ENCODE measurements at places on chromosomes 3 and 15.
A peak's percentile ranks its signal among the peaks of the same experiment; 100 is the strongest.

DNA sequence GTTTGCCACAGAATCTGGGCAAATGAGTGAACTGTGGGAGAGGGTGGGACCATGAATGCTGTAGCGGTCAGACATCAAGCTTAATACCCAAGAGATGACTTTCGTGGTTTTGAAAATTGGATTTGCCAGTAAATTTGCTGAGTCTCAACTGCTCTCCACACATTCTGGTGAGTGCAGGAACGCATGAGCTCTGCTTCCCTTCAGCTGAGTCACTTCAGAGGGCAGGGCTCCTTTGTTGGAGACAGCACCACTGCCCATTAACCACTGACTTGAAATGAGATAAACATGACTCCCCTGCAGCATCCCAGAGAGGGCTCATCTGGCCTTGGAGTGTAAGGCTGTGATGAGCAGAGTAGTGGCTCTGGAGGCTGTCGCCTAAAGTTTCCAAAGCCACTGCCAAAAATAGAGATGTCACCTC is 22.6 kb downstream of the RARRES1 start:
- no peak for DNase-seq

DNA sequence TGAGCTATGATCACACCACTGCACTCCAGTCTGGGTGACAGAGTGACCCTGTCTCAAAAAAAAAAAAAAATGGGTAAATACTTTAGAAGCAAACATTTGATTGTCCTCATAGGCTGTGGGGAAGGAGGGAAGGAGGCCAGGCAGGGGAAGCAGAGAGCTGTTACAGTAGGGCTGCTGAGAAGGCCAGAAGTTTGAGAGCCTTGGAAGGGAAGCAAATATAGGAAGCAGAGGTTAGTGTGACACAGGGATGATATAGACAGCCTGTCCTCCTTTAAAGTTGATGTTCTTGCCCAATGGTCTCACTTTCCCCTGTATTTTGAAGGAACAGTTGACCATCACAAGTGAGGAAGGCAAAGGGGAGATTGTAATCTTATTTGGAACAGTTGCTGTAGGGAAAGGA is 5.3 kb upstream of the ALPK3 start:
- no peak for DNase-seq

GRCh38 chr15:55789066-55789660 is 46.2 kb upstream of the PRTG start:
- peak; percentile 13 for DNase-seq

GRCh38 chr3:195405651-195406050 is 37.2 kb downstream of the ACAP2 start:
- no peak for DNase-seq

- DNase-seq, result no peak
Observed at GRCh38 chr15:25362545-25362944, 76.3 kb downstream of the UBE3A start.

GRCh38 chr15:94206463-94207167 is 24.7 kb upstream of the MCTP2 start:
- no peak for DNase-seq
